H1 (cell line): ENCODE measurements at places on chromosomes 7 and 10. TPM values are rescaled to one million over a fixed set of nuclear protein-coding genes. Genes with fewer than 3 reads are reported as not detected.

The HEPACAM2 gene
- not detected in 2 replicates for total RNA-seq

The RELN gene
- 0.02 and 0.07 TPM in 2 replicates for total RNA-seq

The HOXA13 gene
- total RNA-seq = not detected in 2 replicates

The COL26A1 gene
- total RNA-seq = 68.8 and 71.4 TPM in 2 replicates

The MMD2 gene
- total RNA-seq = not detected in 2 replicates

The COL13A1 gene
- total RNA-seq = 4.5 and 5.2 TPM in 2 replicates

The POU6F2 gene
- total RNA-seq = 1.6 and 2.0 TPM in 2 replicates

The ATP6V1F gene
- 104 TPM in 2 replicates for total RNA-seq

The MBL2 gene
- not detected in 2 replicates for total RNA-seq
